Right lung (tissue), 10 donors: ENCODE measurements at places on chromosomes 12 and 14. TPM values are rescaled to one million over a fixed set of nuclear protein-coding genes. Genes with fewer than 3 reads are reported as not detected.
A peak's percentile ranks its signal among the peaks of the same experiment; 100 is the strongest.

DNA sequence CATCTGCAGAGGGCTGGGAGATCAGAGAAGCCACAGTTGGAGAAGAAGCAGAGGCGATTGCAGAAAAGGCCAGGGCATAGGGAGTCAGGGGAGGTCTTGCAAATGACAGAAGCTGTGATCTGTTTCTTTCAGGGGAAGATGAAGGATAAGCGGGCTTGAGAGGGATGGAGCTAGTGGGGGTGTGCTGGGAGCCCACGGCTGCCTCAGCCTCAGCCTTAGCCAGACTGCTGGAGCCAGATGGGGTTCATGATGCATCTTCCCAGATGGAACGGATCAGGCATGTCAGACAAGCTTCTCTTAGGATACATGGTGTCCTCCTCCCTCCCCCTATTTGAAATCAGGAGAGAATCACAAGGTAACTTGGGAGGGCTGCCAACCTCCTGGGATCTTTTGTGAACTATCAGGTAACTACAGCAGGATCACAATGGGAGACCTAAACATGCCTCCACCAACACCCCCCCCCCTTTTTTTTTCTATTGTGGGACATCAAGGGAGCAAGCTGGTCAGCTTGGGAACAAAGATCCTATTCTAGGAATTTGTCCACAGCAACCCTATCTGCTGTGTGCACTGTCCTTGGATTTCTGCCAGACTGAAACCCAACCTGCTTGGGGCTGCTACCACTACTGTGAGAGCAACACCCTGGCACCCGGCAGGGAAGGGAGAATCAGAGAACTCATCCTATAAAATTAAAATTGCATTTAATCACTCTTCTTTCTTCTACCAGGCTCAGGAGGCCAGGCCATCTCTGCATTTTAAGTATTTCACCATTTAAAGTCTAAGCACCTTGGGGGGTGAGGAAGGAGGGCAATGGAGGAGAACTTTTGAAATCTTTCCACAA is 10.7 kb upstream of the ATP2A2 start:
- no peak for DNase-seq

DNA sequence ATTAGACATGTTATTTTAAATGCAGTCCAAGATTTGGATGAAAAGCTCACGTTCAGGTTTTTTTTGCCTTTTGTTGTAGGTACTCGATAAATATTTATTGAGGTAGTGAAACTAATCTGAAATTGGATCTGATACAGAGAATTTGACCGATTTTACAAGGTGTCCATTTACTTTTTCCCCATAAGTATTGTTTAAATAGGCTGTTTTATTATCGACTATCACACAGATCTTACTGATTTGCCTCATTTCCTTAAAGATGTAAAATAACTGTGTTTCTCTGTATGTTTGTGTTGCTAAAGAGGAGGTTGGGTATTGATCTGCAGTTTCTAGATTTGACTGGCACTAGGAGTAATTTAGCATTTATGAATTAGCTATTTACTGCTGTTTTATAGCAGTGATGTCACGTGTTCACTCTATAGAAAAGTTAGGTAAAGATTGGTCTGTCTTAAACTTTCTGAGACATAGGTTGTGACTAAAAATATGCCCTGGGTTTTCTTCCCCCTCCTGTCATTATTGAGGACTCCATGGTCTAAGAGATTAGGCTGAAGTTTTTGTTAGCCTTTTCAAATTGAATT is 3.5 kb downstream of the RAP1B start:
- DNase-seq: no peak

GRCh38 chr12:125210104-125210755 is 145.0 kb downstream of the AACS start:
- DNase-seq: no peak

- DNase-seq: no peak
These were observed 12.5 kb upstream of the FOXN3 start for GRCh38 chr14:89429199-89430181.

- no peak for DNase-seq
These were observed 39.6 kb downstream of the TC2N start for GRCh38 chr14:91827746-91828145.

The KRT74 gene
- polyA plus RNA-seq: not detected

DNA sequence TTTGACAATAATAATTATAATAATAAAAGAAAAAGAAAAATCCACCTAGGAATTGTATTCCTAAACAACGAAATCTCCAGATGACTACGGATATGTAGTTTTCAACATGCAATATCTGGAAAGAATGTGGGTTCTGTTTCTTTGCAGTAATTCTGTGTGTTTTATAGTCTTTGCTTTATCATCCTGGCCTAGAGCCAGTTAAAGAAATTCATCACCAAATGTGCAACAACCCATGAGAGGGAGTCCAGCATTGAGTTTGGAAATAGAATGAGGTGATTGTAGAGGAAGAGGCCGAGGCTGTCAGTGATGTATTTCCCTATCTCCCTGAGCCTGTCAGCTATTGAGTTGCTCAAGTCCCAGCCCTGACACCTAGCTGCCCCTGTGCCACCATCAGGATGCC is 200.5 kb upstream of the DCN start:
- peak; percentile 52 for DNase-seq

The PTCSC3 gene
- polyA plus RNA-seq: 1.5 TPM
